Stimulated activated CD4-positive, alpha-beta T cell treated with anti-CD3 and anti-CD28 coated beads, Interleukin-1b, Interleukin-23, amount 100 ng/mL, for 48 hours (primary cell): ENCODE measurements at places on chromosomes 7 and 10.
A peak's percentile ranks its signal among the peaks of the same experiment; 100 is the strongest.

DNA sequence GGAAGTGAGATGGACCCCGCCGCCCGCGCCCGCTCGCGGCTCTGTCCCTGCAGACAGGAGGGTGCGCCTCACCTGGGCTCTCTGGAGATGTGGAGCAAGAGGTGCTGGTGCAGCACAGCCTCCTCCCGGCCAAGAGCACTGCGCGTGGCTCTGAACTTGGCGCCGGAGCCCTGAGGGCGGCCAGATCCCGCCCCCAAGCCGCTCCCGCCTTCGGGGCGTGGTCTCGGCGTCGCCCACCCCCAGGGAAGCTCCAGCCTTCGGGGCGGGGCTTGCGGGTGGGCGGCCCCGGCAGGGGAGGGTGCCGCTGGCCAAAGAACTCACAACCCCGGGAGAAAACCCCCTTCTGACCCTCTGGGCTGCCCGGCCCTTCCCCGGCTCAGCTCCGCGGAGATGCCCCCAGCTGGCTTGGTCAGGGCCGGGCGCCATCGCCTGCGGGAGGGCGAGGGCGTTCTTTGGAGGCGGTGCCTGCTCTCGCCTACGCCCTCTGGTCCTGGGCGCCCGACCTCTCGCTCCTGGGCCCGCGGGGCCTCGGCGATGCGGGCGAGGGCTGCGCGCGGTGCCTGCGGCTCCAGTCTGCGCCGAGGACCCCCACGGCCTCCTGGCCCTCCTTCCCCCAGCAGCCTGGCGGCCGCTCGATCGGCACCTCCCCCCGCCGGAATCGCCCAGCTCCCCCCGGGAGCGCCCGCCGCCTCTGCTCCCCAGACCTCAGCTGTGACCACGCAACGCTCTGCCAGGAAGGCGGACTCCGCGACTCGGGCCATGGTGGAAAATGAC lies at the start of gene ZNF488:
ZNF488 (minus strand) TSS at position 146 of the 774 bp plus-strand sequence. CDS start 15,464 bp downstream, outside the sequence.
- peak; percentile 68 for DNase-seq

DNA sequence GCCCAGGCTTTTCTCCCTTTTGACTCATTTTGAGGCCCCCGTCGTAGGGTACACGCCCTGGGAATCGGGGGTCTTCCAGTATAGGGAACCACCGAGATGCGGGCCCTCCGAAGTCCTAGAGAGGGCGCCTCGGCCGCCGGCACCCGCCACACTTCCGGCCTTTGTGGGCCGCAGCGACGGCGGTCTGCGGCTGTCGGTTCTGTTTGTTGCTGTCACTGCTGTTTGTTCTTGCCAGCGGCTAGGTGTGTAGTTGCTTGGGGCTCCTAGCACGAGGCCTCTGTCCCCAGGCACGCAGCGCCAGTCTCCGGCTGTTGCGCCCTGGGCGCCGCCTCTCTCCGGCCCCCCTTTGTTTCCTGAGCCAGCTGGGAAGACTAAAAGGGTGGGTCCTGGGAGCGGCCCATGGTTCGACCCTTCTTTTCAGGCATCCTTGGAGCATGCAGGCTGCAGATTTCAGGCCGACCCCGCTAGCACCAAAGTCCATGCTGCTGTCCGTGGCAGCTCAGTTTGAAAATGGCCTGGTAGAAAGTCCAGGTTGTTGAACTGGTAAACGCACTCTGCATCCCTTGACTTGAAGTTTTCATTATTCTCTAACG lies 17.8 kb upstream of the ZKSCAN1 start:
- DNase-seq = peak; percentile 70

- no peak for DNase-seq
Measured at GRCh38 chr10:132407846-132408278, 10.9 kb downstream of the PWWP2B start.

GRCh38 chr10:69449841-69450240 lies 1.4 kb upstream of the TSPAN15 start:
- DNase-seq = peak; percentile 46

DNA sequence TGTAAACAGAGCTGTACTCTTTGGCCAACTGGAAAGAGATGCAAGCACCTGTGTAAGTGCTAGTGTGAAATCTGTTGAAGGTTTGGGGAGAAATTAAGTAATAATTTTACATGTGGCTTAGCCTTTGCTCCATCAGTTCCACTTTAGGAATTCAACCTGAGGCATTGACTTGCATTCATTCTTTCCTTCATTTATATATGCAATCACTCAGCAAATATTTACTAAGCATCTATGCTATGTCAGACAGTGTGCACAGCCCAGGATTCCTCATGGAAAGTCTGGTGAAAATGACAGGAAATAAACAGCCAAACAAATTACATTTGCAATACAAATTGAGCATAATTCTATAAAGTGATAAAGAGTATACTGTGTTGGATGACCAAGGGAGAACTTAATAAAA lies 50.3 kb downstream of the ERLIN1 start:
- DNase-seq = no peak

- no peak for DNase-seq
Measured at GRCh38 chr7:127080576-127080975, 172.2 kb downstream of the GRM8 start.
